T47D (cell line): ENCODE measurements at places on chromosomes 1 and 21.

DNA sequence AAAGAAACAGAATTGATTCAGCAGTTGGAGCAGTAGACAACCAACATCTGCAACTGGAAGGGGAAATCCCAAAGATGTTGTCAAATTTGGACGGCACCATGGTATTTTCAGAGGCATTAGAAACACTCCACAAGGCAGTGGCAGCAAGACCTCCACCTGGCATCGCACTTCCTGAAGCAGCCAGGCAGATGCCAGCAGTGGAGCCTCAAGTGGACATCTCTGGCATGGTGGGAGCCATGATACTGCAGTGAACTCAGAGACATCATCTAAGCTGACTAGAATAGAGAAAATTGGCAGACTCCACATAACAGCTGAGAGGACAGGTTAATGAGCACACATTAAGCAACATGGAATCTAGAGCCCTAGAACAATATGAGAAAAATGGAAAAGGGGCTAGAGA is 33.9 kb upstream of the RGS8 start:
- DNase-seq, result no peak

DNA sequence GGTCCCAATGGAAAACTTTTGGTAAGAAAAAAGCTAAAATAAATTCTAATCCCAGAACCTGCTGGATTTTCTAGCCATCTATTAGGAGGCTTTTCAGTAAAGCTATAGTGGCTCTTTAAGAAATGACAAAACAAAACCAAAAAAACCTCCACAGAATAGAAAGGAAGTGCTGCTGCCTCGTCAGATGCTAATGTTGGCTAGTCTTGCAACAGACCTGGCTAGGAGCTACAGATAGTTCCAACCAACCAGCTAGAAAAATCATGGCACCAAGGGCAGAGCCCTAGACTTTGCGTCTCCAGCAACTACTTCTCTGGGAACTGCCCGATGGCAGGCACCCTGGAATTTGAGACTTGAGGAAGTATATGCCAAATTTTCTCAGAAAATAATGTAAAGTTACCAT is 7.6 kb downstream of the CD101 start:
- DNase-seq, result no peak

DNA sequence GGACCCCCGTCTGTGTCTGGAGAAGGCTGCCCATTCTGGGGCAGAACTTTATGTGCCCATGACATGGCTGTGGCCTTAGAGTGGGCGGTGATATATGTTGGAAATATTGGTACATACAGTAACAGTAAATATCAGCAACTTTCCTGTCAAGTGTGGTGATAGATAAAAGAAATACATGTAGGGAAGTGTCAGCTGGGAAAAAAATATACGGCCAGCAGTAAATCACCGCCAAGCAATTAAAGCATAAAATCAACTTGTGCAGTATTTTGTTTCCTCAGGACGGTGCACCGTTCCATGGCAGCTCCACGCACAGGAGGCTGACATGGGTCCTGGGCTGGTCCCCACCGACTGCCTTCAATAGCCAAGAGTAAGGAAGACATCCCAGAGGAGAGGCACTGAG is 27.4 kb downstream of the LHX4 start:
- DNase-seq, result no peak

DNA sequence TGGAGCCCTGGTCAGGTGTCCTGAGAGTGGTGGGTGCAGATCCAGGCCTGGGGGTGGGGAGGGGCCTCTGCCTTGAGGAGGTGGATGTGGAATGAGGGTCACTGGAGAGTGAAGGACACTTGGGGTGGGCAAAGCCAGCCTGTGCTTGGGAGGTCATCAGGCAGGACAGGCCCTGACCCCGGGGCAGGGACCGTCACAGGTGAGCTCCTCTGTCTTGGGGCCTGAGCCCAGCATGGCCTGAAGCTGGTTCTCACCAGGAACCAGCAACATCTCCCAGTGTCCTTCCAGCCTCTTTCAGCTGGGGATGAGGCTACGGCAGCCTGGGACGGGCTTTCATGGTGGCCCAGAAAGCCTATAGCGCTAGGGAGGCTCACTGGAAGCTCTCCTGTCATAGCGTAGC is 831 bp upstream of the KRTAP10-2 start:
- DNase-seq, result no peak

DNA sequence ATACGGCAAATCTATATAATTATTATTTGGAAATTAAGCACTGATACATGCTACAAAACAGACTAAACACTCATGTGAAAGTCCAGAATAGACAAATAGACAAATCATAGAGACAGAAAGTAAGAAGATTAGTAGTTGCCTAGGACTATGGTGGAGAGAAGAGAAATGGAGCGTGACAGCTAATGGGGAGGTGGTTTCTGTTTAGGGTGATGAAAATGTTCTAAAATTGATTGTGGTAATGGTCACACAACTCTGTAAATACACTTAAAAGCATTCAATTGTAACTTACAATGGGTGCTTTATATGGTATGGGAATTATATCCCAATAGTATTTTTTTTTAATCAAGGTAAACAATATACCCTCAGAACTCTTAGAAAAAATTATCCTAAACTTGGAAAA is 20.4 kb upstream of the ITLN2 start:
- no peak for DNase-seq

- DNase-seq, result no peak
Measured at GRCh38 chr21:32463367-32463766, 50.9 kb downstream of the EVA1C start.

DNA sequence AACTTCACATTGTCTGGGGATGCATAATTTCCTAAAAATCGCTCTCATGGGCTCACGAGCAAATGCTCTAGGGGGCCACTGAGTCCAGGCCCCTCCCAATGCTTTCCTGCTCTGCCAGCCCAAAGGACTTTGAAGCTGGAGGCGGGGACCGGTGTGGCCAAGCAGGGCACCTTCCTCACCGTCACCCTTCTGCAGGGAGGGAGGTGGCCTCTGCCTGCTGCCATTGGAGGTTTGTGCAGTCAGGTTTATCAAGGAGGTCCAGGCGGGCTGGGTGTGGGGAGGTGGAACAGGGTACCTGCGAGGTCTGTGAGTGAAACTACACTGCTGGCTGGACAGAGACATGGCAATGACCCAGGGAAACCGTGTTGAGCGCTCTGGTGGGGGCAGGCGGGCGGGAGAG is 58.1 kb upstream of the TRAPPC10 start:
- DNase-seq, result no peak

- no peak for DNase-seq
Measured at GRCh38 chr1:228793032-228793431, 57.8 kb downstream of the RHOU start.

GRCh38 chr1:173914366-173914871 is 2.7 kb downstream of the SERPINC1 start:
- peak; percentile 67 for DNase-seq

DNA sequence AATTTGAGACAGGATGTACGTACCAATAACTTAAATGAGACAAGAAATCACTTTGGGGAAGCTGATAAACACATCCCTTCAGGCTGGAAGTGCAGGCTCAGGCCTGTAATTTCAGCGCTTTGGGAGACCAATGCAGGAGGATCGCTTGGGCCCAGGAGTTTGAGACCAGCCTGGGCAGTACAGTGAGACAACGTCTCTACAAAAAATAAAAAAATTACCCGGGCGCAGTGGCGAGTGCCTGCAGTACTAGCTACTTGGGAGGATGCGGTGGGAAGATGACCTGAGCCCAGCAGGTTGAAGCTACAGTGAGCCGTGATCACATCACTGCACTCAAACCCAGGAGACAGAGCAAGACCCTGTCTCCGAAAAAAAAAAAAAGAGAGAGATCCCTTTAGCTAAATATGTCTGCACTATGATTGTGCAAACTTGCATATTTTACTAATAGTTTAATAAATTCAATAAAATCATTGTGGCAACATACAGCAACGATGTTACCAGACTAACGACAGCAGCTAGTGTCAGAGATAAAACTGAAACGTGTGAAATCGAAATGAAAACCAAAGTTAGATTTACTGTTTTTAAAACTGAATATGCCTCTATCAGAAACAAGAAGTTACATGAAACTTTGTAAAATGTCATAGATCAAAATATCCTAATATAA is 54.7 kb downstream of the CD2 start:
- DNase-seq, result no peak

DNA sequence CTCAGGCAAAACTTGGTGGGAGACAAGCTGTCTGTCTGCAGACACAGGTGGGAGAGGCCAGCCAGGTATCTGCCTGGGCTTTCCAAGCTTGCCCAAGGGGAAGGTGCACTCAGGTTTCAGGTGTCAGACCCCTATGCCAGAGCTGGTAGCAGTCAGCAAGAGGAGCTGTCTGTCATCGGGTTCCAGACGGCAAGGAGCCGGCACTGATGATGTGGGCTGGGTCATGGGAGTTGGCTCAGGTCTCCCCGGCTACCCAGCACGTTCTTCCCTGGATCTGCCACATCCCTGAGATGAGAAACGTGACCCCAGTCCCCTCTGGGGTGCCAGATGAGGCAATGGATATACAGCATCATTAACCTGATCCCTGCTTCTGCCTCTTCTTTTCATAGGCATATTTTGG is 23.0 kb downstream of the TMCC2 start:
- DNase-seq, result no peak

DNA sequence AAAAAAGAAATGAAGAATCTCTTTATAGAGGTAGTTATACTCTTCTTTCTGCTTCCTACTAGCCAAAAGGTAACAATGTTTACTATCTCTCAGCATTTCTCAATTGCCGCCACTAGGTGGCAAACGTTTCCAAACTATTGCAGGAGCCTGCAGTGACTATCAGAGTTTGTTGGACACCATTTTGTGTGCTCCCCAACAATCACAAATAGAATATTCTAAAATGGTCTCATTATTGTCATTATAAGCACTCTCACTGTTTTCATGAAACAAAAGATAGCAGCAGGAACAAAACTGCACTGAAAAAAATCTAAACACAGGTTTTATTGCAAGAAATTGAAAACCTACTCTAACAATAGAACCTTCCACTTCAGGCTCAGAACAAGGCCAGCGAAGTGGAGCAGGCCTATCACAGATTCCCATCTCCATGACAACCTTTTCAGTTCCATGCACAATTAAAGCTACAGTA is 83.9 kb upstream of the PLPPR4 start:
- peak; percentile 80 for DNase-seq

- DNase-seq, result no peak
Measured at GRCh38 chr1:179973198-179974110, 18.8 kb downstream of the CEP350 start.

GRCh38 chr1:116918714-116919357 is 9.1 kb downstream of the PTGFRN start:
- no peak for DNase-seq

GRCh38 chr1:30650038-30650967 is 73.1 kb downstream of the MATN1 start:
- DNase-seq, result no peak

- DNase-seq, result peak; percentile 49
Measured at GRCh38 chr1:2019172-2019543, at the start of gene GABRD. Gene GABRD, plus strand, starts transcription at chr1:2019345. Its CDS starts 79 bp downstream, at chr1:2019424.

DNA sequence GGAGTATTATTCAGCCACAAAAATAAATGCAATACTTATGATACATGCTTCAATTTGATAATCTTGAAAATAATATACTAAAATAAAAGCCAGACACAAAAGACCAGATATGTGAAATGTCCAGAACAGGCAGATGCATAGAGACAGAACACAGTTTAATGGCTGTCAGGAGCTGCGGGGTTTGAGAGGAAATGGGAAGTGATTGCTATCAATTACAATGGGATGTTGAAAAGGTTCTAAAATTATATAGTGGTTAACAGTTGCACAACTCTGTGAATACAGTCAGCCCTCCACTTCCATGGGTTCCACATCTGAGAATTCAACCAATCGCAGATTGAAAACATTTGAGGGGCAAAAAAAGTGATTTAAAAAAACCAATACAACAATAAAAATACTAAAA is 54.0 kb downstream of the LTN1 start:
- DNase-seq, result no peak
